HEK293T (cell line): ENCODE measurements at places on chromosomes 16 and 17.

GRCh38 chr16:79885320-79885719, 284.8 kb upstream of the MAF start:
- DNase-seq, result no peak

GRCh38 chr16:54066451-54067105, 220.0 kb downstream of the IRX3 start:
- no peak for DNase-seq

- no peak for DNase-seq
These were observed 34.1 kb downstream of the CDK5R1 start for GRCh38 chr17:32520737-32521404.

GRCh38 chr16:4868026-4868425, 20.7 kb downstream of the UBN1 start:
- DNase-seq, result no peak

DNA sequence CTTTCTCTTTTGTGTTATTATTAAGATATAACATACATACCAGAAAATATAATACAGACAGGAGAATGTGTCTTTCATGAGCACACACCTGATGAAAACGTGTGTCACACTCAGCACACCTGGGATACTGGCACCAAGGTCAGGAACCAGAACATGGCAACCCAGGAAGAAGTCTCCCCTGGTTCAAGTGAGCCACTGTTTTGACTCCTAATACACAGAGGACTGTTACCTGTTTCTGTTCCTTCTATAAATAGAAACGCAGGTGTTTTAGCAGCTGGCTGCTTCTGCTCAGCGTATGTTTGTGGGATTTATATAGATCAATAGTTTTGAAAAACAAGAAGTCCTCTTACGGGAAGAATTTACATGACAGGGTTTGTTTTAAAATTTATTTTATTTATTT, 3.5 kb downstream of the SEC14L1 start:
- DNase-seq, result no peak

DNA sequence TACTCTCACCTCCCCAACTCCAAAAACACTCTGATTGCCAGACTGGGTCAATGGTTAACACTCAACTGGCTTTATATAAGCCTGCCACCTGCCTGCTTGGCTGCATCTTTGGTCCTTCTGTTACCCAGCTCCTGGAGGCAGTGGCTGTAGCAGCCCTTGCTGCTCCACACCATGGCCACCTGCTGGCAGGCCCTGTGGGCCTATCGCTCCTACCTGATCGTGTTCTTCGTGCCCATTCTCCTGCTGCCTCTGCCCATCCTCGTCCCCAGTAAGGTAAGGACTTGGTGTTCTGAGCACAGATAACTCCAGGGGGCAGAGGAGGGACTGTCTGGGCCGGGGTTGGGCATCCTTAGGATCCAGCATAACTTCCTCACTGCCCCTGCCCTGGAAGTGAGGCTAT, at the start of gene SLC13A2:
TSS of gene SLC13A2 (plus strand) at position 103 of the 400 bp plus-strand sequence. CDS start at position 172, 69 bp downstream.
- DNase-seq, result no peak

GRCh38 chr16:66551788-66552285, 539 bp upstream of the CKLF start:
- DNase-seq, result no peak

DNA sequence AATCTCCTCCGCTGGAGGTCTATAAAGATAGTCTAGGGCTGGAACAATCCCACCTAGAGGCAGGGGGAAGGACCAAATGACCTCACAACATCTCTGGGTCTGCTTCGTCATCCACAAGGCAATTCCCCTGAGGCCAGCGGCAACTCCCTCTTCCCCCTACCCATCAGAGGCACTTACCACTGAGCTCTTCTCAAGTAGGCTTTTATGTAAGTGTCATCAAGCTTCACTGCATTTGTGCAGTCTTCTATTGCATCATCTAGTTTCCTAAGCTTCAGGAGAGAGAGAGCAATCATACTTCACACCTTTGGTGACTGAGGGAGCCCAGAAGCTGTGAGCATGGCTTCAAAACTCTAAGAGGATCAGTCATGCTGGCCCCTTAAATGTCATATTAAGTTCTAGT, 21.0 kb downstream of the CNP start:
- no peak for DNase-seq

- no peak for DNase-seq
These were observed 57.8 kb downstream of the USP43 start for GRCh38 chr17:9702914-9703780.

DNA sequence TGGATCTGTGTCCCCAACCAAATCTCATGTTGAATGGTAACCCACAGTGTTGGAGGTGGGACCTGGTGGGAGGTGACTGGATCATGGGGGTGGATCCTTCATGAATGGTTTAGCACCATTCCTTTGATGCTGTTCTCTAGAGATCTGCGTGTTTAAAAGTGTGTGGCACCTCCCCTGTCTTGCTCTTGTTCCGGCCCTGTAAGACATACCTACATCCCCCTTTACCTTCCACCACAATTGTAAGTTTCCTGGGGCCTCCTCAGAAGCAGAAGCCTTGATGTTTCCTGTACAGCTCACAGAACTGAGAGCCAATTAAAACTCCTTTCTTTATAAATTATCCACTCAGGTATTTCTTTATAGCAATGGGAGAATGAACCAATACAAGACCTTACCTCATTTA, 257.7 kb downstream of the XYLT1 start:
- DNase-seq, result no peak

- no peak for DNase-seq
These were observed 40.3 kb upstream of the ENPP7 start for GRCh38 chr17:79690466-79690865.

DNA sequence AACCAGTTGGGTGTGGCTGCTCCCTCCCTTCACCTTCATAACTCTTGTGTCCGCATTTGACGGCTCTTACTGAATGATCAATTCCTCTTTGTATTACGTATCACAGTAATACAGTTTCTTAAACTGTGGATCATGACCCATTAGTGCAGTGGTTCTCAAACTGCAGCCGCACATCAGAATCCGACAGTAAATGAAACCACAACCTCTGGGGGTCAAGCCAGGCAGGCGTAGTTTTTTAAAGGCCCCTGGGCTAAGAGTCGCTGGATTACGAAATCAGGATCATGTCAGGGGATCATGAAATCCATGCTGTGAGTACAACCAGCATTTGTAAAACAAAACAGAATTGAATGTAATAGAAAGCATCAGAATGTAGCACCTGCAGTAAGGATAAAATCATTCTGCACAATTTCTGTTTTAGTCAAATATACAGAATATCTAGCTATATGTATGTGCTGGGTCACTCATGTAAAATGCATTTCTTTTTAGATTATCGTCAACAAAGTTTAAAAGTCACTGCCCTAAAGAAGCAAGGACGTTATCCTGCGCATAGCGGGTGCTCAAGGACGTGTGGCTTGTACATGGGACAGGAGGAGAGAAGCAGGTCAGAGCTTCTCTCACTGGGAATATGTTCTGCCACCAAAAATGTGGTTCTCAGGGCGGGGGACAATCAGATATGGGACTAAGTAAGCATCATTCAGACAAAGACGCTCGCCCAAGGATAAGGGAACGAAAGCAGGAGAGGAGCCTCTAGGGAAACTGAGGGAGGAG, 113.1 kb downstream of the ZFHX3 start:
- no peak for DNase-seq
